ELF-1 (cell line): ENCODE measurements at places on chromosomes 3 and 15.

GRCh38 chr15:80850941-80851451, 71.8 kb downstream of the CEMIP start:
- DNase-seq: no peak

DNA sequence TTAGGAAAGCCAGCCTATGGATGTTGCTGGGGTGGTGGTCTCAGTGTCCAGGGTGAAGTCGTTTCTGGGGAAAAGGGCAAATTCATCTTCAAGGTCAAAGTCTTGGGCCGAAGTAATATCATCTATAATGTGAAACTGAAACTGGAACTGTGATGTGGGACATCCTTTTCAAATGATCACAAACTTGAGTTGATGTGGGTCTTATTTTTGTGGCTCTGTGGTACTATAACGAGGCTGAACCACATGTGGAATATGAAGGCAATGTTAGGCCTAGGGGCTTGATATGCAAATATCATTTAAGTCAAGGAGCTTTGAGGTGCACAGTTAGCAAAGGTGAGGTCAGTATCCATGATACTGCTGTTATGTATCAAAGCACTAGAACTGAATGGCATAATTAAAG, 1.5 kb upstream of the CD200R1L start:
- no peak for DNase-seq

DNA sequence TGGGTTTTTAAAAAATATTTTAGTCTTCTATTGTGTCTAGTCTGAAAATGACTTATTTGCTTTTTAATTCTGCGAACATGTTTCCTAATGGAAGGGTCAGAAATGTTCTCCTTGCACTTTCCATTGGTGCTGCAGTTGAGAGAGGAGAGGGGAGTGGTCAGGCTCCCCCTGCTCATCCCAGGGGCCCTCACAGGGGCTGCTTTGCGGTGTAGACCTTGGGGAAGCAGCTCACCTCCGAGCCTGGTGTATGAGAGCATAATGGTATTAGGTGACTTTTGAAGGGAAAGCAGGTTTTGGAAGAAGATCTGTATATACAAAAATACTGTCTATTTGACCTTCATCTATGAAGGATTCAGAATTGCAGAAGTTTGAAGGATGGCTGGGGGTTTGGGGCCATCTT, 28.3 kb downstream of the APBA2 start:
- no peak for DNase-seq

DNA sequence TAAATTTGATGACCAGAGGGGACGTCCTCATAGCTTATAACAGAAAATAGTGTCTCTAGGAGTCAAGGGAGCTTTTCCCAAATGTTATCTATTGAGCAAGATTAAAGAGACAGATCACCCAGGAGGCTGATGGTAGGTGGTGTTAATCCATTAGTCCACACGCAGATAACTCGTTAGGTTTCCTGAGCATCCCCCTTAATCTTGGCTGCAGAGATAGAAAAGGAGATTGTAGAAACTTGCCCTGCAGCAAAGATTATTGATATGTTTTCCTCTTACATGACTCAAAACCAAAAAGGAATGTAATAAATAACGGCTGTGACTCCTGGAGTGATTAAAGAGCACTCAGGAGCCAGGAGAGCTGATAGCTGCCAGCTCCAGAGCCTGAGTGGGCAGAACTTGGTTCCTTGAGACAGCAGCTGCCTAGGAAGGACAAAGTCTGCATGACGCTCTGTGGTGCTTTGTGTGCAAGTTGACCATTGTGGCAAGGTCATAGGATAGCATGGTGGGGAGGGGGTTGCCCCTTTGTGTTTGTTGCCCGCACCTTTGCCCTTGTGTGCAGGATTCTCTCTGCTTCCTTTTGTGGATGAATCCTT, 234.8 kb downstream of the PTPRG start:
- no peak for DNase-seq

DNA sequence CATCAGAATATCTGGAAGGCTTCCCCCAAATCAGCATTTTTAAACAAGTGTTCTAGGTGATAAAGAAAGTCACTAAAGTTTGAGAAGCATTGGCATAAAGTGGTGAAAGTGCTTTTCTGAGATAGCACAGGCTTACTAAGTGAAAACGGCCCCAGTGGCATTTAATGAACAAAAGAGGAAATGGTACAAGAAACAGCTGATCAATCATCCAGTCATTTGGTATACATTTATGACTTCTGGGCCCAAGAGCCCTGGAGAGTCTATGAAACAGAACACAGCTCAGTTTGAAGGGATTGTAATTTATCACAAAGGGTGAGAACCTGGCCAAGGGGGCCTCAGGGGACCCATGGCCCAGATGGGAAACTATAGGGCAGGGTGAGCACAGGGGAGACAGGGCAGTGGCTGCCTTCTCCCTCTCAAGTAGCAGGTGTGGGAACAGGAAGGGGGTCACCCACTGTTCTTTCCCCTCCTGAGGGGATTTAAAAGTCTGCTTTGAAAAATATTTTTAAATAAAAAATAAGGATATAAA, 265.5 kb upstream of the ROPN1 start:
- DNase-seq: no peak

GRCh38 chr3:80350771-80351170, 583.0 kb upstream of the ROBO1 start:
- DNase-seq: no peak

- DNase-seq: no peak
Measured at GRCh38 chr3:188361888-188362287, 207.9 kb downstream of the LPP start.
